ENCODE measurements at places on chromosomes 16 and 17. TPM values are rescaled to one million over a fixed set of nuclear protein-coding genes. Genes with fewer than 3 reads are reported as not detected.

Gene CACNG5
- total RNA-seq = 1.7 TPM

Gene HAGH
- total RNA-seq = 84.1 TPM

- peak overlapping the region; percentile 50 for H3K27ac ChIP-seq
- peaks cover 6% of the 10 kb centered on the region for H3K4me1 ChIP-seq
- DNase-seq = peak; percentile 77
These were observed 77.4 kb downstream of the BPTF start for GRCh38 chr17:67902511-67903231.

- no peaks in the 10 kb centered on the region for H3K36me3 ChIP-seq
- DNase-seq = no peak
These were observed 46.9 kb downstream of the PIMREG start for GRCh38 chr17:6491071-6491700.

- no peak overlapping the region for H3K27ac ChIP-seq
- no peaks in the 10 kb centered on the region for H3K27me3 ChIP-seq
- peaks cover 99% of the 10 kb centered on the region for H3K36me3 ChIP-seq
- DNase-seq = no peak
These were observed 9.3 kb downstream of the OSBPL7 start for GRCh38 chr17:47812146-47812920.

DNA sequence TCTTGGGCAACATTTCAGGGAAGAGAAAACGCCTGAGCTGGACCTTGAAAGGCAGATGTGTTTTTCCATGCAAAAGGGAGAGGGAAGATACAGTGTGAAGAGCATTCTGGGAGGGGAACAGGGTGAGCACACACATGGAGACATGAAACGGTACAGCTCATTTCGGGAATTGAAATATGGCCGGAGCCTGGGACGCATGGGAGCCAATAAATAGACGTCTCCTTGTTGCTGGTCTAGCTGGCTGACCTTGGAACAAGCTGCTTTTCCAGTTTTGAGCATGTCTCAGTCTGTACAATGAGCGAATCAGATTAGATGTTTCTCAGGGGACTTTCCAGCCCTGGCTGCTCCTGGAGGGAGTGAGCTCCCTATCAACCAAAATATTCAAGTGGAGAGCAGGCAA, 63.6 kb downstream of the ASIC2 start:
- H3K27ac ChIP-seq = no peak overlapping the region
- H3K27me3 ChIP-seq = no peaks in the 10 kb centered on the region
- peaks cover 3% of the 10 kb centered on the region for H3K4me1 ChIP-seq
- no peak overlapping the region for H3K4me3 ChIP-seq
- H3K36me3 ChIP-seq = no peaks in the 10 kb centered on the region

GRCh38 chr16:23523876-23524385, 13.6 kb upstream of the GGA2 start:
- peaks cover 64% of the 10 kb centered on the region for H3K36me3 ChIP-seq
- no peak overlapping the region for H3K4me3 ChIP-seq
- DNase-seq = no peak
- H3K4me1 ChIP-seq = no peaks in the 10 kb centered on the region

GRCh38 chr16:14409563-14409962, 220.5 kb downstream of the PARN start:
- DNase-seq = no peak
- no peaks in the 10 kb centered on the region for H3K36me3 ChIP-seq
- H3K4me1 ChIP-seq = no peaks in the 10 kb centered on the region
- no peaks in the 10 kb centered on the region for H3K27me3 ChIP-seq

GRCh38 chr17:57397402-57397801, 141.1 kb downstream of the MSI2 start:
- peaks cover 41% of the 10 kb centered on the region for H3K4me1 ChIP-seq
- H3K4me3 ChIP-seq = no peak overlapping the region
- H3K27ac ChIP-seq = peak overlapping the region; percentile 83
- peaks cover 12% of the 10 kb centered on the region for H3K36me3 ChIP-seq

DNA sequence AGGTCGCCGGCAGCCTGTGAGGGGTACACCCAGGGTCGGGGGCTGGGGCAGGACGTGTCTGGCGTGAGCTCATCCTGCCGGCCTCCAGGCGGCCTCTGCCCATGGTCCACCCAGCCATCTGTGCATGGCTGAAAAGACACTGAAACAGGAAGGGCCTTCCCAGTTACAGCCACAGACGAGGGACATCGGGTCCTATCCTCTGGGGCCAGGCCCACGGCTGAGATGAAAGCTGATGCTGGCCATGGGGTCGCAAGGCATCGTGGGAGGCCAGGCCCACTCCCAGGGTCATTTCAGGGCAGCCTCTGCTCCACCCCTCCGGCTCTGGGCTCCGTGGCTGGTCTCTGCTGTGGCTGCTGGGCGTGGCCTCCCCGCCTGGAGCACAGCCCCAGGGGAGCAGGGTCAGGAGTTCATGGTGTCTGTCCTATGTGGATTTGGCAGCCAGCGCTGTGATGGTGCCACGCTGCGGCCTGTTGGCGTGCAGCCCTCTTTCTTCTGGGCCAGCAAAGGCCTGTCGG, 16.6 kb upstream of the ATP6V0C start:
- H3K4me1 ChIP-seq = peaks cover 21% of the 10 kb centered on the region
- no peaks in the 10 kb centered on the region for H3K27me3 ChIP-seq
- no peak overlapping the region for H3K4me3 ChIP-seq
- DNase-seq = no peak

- H3K36me3 ChIP-seq = peaks cover 32% of the 10 kb centered on the region
- H3K4me1 ChIP-seq = peaks cover 29% of the 10 kb centered on the region
- no peak for DNase-seq
- H3K27me3 ChIP-seq = no peaks in the 10 kb centered on the region
These were observed 1.4 kb upstream of the CEP295NL start for GRCh38 chr17:78904371-78904770.
